ENCODE measurements at places on chromosomes 13 and 19. TPM values are rescaled to one million over a fixed set of nuclear protein-coding genes. Genes with fewer than 3 reads are reported as not detected.

Gene DHPS
- 76.3 TPM for total RNA-seq

Gene ZNF345
- total RNA-seq = 0.32 TPM

DNA sequence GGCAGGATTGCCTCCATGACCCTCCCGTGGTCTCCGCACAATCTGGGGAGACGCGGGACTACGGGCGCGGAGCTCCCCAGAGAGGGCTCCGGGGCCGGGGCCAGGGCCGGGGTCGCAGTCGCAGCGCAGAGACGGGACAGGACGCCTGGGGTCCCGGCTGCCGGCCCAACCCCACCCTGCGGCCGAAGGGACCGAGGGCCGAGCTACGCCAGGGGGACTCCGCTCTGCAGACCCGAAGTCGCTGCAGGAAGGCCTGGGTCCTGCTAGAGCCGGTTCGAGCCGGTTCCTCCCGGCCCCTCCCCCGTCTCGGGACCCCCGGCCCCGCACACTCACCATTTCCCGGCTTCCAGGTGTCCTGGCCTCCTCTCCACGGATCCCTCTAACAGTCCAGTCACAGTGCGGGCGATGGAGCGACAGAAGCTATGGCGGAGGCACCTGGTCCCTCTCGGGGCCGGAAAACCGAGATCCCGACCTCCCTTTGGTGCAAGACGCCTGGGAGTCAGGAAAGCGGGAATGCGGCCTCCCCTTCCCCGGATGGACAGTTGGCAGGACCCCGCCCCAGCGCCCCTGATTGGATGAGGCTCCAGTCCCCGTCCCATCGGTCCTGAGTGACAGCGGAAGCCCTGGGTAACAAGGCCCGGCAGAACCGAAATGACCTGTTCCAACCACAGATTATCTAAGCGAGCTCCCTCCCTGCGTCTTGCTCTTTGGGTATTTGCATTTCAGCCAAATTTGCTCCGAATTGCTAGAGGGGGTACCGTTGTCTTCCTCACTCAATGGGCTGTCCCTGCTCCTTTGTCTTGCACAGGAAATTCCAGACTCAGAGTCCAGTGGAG is at the start of gene ZNF625:
Gene ZNF625 (minus strand): TSS at position 512 of the 836 bp plus-strand sequence. CDS start 176 bp downstream, at position 336.
- no peak for DNase-seq
- no peak within 1 kb of the TSS for H3K27ac ChIP-seq
- no peaks in the 10 kb centered on the region for H3K27me3 ChIP-seq
- H3K4me3 ChIP-seq = no peak within 1 kb of the TSS
- no peaks in the 10 kb centered on the region for H3K36me3 ChIP-seq

Gene NKG7
- total RNA-seq = not detected

GRCh38 chr19:576768-577438 is 4.5 kb downstream of the BSG start:
- peaks cover 14% of the 10 kb centered on the region for H3K4me1 ChIP-seq
- no peak for DNase-seq
- no peaks in the 10 kb centered on the region for H3K36me3 ChIP-seq
- no peak overlapping the region for H3K4me3 ChIP-seq

DNA sequence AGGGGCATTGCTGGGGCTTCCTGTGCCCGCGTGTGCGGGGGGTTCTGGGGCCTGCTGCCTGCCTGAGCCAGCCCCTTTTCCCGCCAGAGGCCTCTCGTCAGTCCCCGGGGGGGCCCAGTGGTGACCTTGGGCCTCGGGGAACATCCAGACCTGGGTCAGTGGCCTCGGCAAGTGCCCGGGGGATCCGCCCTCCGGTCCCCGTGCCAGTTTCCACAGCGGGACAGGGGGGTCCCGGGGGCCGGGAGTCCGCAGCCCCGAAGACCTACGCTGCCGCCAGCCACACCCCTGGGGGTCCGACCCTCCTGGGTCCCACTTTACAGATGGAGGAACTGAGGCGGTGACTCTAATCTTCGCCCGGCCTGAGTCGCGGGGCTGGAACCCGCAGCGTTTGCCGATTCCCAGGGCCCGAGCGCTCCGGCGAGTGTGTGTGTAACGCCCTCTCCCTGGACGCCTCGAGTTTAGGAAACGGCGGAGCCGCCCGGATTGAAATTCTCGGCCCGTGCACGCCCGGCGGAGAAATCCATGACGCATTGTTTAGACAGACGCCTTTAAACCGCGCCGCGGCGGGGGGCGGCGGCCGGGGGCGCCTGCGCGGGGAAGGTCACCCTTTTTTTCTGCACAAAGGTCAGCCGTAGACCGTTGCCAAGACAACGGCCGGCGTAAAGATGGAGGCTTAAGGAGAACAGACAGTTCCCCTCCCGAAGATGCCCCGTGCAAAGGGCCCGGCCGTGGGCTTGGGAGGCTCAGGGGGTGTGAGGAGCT is 39.3 kb downstream of the EFNA2 start:
- H3K4me3 ChIP-seq = peak overlapping the region; percentile 57
- no peaks in the 10 kb centered on the region for H3K36me3 ChIP-seq
- H3K4me1 ChIP-seq = peaks cover 11% of the 10 kb centered on the region
- H3K27ac ChIP-seq = peak overlapping the region; percentile 94
- no peaks in the 10 kb centered on the region for H3K27me3 ChIP-seq

Gene TEX29
- not detected for total RNA-seq

Gene GIPR
- 4.6 TPM for total RNA-seq

DNA sequence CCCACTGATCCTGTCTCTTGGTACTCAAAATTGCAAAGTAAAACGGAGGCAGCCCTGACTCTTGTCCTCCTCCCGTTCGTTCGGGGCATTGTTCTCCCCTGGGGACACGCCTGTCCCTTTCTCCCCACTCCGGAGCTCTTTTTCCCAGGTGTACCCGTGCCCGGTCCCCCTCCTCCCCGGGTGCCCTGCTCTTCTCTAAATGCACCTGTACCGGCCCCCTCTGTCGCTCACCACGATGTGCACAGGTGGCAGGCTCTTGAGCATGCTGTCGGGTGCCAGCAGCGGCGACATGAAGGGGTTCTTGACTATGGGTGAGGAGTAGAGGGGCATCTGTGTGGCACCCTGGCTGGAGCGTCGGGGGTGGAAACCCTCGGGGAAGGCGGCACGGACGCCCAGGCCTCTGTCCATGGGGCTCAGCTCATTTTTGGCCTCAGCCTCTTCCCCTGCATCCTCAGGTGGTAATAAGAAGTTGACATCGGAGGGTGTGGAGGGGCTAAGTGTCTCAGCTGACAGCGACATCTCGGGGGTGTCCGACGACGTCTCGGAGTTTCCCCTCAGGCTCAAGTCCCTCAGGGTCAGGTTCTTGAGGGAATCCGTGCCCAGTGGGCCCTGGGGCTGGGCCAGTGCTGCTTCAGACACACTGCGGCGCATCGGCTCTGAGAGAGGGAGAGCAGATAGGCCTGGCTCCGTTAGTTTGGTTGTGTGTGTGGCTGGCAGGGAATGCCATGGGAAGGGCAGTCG is 12.4 kb upstream of the CNFN start:
- H3K36me3 ChIP-seq = no peaks in the 10 kb centered on the region
- no peak for DNase-seq
- H3K27me3 ChIP-seq = no peaks in the 10 kb centered on the region
- H3K4me3 ChIP-seq = no peak overlapping the region
- 0 out of 2 replicates have a peak, but pooled peaks cover 7% of the 10 kb centered on the region for H3K4me1 ChIP-seq
- no peak overlapping the region for H3K27ac ChIP-seq

Gene ZNF266
- total RNA-seq = 18.5 TPM

- no peak overlapping the region for H3K27ac ChIP-seq
- no peaks in the 10 kb centered on the region for H3K27me3 ChIP-seq
- H3K4me3 ChIP-seq = no peak overlapping the region
Measured at GRCh38 chr19:1665565-1666047, 13.2 kb upstream of the TCF3 start.

GRCh38 chr13:71661921-71662320 is 205.1 kb downstream of the DACH1 start:
- H3K36me3 ChIP-seq = no peaks in the 10 kb centered on the region
- no peak overlapping the region for H3K27ac ChIP-seq
- no peak for DNase-seq
- no peaks in the 10 kb centered on the region for H3K4me1 ChIP-seq

Gene ELL
- 12.1 TPM for total RNA-seq

Gene CEACAM16
- total RNA-seq = not detected

Data from Caco-2 (cell line).